ENCODE measurements at places on chromosomes 3 and 15.

- no peak for DNase-seq
Observed at GRCh38 chr15:76161153-76162035, 101.6 kb downstream of the TMEM266 start.

DNA sequence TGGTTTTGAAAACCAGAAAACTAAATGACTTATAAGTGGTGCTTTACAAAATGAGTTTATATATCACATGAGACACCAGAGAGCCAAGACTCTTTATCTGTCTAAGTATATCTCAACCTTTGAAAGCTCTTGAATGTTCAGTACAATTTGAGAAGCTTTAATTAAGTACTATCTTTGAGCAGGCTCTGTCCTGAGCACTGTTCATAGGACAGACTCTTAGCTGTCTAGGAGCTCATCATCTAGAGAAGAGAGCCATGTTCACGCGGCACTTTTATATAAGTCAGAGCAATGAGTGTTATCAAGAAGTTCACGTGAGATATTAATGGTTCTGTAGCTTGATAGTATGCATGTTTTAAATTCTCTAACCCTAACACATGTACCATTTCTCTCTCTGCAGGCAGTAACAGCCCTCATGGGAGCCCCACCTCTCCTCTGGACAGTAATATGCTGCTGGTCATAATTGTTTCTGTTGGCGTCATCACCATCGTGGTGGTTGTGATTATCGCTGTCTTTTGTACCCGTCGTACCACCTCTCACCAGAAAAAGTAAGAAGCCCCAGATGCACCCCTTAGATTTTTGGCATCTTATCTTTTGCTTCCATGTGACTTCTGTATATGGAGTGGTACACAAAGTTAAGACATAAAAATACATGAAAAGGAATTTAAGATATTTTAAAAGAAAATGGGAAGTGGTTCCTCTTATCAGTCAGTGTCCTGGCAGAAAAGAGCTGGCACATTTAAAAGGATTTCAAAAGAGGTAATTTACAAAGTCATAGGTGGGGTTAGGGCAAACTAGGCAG lies 86.0 kb downstream of the HCN4 start:
- no peak for DNase-seq

DNA sequence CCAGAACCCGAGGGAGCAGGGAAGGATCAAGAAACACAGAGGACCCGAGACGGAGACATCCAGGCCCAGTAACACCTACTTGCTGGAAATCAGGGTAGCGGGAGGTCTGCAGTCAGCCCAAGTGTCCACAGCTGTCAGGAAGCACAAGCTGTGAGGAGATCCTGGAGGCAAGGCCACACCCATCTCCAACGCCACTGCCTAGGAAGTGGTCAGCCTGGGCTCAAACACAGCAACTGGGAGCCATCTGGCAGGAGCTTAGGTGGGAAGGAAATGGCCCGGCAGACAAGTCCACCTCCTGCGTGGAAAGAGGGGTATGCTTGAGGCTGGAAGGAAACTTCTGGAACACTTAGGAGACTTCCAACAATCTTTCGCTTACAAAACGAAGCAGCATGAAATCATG lies 407.1 kb downstream of the VPS13C start:
- DNase-seq: no peak

GRCh38 chr3:107993771-107994170 lies 97.1 kb downstream of the CD47 start:
- no peak for DNase-seq

- no peak for DNase-seq
Observed at GRCh38 chr15:72809329-72809728, 25.8 kb upstream of the ADPGK start.

DNA sequence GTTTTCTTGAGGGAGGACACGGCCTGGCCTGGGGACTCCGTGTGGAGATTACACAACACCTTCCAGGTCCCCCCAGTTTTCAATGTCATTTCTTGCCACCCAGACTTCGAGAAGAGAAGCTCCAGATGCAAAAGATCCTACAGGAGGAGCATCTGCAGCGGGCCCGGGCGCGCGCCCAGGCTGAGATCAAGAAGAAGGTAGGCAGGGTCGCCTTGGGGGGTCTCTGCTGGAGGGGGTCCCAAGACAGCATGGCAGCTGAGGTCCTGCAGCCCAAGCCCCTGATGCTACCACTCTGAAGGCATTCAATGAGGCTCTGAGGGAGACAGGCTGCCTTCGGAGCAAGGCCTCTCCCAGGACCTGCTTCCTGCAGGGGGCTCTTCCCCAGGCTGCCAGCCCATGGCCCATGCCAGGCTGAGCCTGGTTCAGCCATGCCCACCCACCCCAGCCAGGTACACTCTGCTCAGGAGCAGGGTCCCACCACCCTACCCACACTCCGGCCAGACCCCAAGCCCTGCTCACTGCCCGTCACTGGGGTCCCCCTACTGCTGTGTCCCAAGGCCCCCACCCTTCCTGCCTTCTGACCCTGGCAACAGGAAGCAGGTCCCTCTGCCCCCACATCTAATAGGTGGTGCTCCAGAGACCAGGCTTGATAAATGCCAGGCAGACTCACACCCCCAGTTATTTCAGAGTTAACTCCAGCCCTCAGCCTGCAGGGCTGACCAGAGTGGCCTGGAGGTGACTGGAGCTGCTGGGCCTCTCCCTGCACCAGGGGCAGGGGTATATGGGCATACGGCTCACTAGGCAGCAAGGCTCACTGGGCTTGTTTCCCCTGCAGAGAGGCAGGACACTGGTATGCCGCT lies 40.0 kb downstream of the ZXDC start:
- DNase-seq: no peak
